ENCODE measurements at places on chromosomes 2 and 18. TPM values are rescaled to one million over a fixed set of nuclear protein-coding genes. Genes with fewer than 3 reads are reported as not detected.

The C1GALT1C1L gene
- not detected for total RNA-seq

The TXNDC9 gene
- total RNA-seq, result 11.4 TPM

The CMPK2 gene
- total RNA-seq, result 3.0 TPM

The GPR35 gene
- total RNA-seq, result 18.7 TPM

The TUBA4B gene
- total RNA-seq, result not detected

The KCNF1 gene
- not detected for total RNA-seq

The LYPD1 gene
- not detected for total RNA-seq

The TWIST2 gene
- total RNA-seq, result not detected

The POTEC gene
- total RNA-seq, result not detected

The IL1R2 gene
- total RNA-seq, result not detected

The RAD51AP2 gene
- not detected for total RNA-seq

The AKAIN1 gene
- not detected for total RNA-seq

The MYCN gene
- not detected for total RNA-seq

The GALNT14 gene
- total RNA-seq, result not detected

The ADRA2B gene
- 2.0 TPM for total RNA-seq

The OSBPL6 gene
- 0.11 TPM for total RNA-seq

The TRIM43 gene
- total RNA-seq, result not detected

The MC2R gene
- total RNA-seq, result not detected

The EFR3B gene
- total RNA-seq, result not detected

The ANKRD23 gene
- 6.5 TPM for total RNA-seq

The CASP8 gene
- 153 TPM for total RNA-seq

The CNTNAP5 gene
- total RNA-seq, result not detected

The NXPH2 gene
- total RNA-seq, result not detected

The MARCO gene
- not detected for total RNA-seq

The IL1F10 gene
- not detected for total RNA-seq

The DTNB gene
- 27.1 TPM for total RNA-seq

The ERMN gene
- total RNA-seq, result 23.6 TPM

The HTRA2 gene
- 15.7 TPM for total RNA-seq

The GAD1 gene
- not detected for total RNA-seq

The ABCA12 gene
- total RNA-seq, result not detected

The BABAM2 gene
- total RNA-seq, result 33.1 TPM

All from CD8-positive, alpha-beta T cell (primary cell).